ENCODE measurements at places on chromosomes 3 and 15.

DNA sequence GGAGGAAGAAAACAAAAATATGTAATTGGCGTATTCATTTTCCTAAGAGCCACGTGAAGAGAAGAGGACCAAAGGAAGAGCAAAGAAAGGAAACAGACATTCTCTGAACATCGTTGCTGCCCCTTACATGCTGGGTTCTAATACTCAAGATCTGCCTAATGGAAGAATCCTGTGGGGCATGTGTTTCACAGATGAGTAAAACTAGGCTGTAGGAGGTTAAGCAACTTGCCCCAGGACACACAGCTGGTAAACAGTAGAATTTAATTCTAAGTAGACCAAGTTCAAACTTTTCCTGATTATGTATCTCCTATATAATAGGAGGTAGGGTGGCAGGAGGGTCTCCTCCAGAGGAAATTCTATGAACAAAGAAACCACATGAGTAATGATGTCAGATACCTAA is 106.1 kb upstream of the TNFAIP8L3 start:
- no peak for DNase-seq

GRCh38 chr3:62905331-62905730 is 30.1 kb upstream of the CADPS start:
- DNase-seq, result no peak

GRCh38 chr15:58070801-58071418 is 5.4 kb upstream of the ALDH1A2 start:
- DNase-seq, result peak; percentile 59

DNA sequence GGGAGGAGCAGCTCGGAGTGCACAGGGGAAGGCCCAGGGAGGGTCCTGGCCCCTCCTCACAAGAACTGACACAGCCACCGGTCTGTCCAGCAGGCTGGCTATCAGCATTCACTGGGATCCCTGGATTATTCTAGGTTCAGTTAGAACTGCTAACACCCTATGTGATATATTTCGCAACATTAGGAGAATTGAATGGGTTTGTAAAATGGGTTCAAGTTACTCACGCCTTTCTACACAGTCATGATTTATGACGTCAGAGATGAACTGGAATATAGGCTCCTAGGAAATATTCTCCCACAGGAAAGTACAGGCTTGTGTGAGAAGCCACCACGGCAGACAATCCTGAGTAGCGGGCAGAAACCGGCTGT is 969 bp upstream of the BSN start:
- no peak for DNase-seq

- no peak for DNase-seq
These were observed 13.2 kb downstream of the FSTL1 start for GRCh38 chr3:120437559-120437958.

DNA sequence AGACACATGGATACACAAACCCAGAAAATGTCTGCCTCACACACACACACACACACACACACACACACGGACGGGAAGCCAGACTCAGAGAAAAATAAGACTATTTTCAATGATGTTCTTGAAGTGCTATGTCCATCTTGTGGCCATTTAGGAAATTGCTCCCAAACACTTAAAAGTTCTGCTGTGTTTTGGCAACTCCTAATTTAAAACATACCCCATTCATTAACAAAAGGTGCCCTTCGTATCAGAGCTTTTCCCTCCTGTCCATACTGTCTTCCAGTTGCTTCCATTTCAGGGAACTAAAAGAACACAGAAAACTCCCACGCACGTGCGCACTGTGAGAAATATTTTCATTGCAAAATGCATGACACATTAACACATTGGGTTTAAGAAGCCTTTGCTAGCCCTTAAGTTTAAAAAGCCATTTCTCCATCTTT is 44.6 kb downstream of the SLC12A1 start:
- DNase-seq, result peak; percentile 79

DNA sequence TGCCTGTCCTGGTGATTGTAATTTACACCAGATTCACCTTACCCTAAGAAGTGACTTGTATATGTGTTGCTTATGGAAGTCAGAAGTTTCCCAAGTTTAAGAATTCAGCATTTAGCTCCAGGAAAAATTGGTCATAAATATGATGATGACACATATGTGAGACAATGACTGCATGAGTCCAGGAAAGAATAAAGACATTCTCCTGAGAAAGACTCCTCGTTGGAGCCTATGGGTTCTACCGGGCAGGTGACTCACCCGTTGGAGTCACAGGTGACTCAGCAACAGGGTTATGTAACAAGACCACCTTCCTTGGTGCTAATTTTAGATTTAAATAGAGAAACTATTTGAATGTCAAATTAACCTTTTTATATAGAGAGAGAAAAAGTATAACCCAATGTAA is 662.4 kb downstream of the FHIT start:
- peak; percentile 39 for DNase-seq

DNA sequence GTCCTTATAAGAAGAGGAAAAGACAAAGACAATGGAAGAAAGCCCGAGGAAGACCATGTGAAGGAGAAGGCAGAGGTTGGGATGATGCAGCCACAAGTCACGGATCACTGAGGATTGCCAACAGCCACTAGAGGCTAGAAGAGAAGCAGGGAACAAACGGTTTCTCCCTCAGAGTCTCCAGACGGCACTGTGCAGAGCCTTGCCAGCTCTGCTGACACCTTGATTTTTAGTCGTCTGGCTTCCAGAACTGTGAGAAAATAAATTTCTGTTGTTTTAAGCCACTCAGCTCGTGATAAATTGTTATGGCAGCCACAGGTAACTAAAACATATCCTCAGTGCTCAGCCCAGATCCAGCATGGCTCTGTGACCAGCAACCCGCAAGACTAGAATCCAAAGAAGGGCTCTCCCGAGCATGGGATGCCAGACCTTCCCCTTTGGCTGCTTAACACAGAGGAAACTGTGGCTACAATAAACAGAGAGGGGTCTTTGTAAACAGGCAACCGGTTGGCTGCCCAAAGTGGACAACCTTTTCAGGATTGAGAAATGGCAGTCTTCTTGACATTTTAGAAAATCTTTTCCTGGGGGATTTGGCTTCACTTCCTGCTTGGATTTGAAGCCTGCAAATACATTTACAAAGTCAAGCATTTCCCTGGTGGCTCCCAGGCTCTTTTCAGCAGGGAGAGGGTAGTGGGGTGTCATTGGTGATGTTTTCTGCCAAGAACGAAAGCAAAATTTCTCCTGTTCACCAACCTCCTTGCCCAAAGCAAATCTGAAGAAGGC is 88.7 kb upstream of the ADPGK start:
- no peak for DNase-seq

GRCh38 chr15:73051807-73052652 is at the start of gene NEO1:
Gene NEO1 (plus strand): TSS chr15:73052463. CDS start chr15:73052676, 213 bp downstream.
- DNase-seq, result peak; percentile 45

GRCh38 chr3:69879051-69879450 is 120.5 kb upstream of the SAMMSON start:
- DNase-seq, result no peak

- no peak for DNase-seq
These were observed 62.6 kb downstream of the OSBPL10 start for GRCh38 chr3:31918179-31919150.

DNA sequence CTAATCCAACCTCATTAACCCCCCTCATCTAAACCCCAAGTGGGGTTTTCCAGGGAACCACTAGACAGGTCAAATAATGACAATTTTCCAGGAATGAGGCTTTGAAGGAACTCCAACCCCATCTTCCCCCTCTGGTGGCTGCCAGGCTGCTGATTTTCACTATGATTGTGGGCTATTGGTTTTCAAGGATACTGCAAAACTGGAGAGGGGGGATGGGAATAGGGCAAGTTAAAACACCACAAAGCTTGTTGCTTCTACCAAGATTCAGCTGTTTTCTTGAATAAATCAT is 10.4 kb upstream of the ZNF662 start:
- DNase-seq, result no peak

Measured in brain microvascular endothelial cell (primary cell).